ENCODE measurements at places on chromosomes 2 and 18.

GRCh38 chr2:30301551-30301950 is 70.2 kb downstream of the LBH start:
- DNase-seq: no peak

DNA sequence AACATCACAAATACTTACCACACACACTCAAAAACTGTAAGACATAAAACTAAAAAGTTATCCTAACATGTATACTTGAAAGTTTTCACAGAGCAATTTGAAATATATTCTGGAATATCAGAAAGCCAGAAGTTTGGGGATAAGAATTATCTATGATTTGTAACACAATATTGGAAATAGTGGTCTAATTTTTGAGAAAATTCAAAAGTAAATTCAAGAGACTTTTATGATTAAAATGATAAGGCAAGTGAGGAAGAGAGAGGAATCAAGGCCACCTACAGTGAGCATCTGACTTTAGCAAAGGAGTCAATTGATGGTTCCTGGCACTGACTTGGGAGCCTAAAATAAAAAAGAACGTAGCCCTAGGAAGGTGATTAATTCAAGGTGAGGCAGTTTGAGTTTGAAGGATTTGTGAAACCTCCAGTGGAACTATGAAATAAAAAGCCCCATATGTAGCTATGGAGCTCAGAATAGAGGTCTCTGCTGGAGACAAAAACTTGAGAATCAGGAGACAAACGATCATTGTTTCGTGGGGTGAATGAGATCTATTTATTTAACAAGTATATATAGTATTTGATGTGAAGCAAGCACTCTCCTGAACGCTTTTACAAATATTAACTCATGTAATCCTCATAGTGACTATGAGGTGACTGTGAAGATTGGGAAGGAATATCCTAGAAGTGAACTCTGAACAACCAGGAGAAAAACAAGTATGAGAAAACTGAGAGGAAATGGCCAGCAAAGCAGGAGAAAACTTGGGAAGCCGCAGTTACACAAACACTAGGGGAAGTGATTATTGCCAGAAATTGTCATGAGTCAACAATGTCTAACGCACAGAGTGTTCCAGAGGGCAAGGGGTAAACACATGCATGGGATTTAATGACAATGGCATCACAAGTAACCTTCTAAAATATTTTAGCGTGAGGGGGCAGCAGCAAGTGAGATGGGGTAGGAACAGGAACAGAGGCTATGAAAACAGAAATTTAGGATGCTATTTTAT is 12.8 kb downstream of the TFPI start:
- no peak for DNase-seq

DNA sequence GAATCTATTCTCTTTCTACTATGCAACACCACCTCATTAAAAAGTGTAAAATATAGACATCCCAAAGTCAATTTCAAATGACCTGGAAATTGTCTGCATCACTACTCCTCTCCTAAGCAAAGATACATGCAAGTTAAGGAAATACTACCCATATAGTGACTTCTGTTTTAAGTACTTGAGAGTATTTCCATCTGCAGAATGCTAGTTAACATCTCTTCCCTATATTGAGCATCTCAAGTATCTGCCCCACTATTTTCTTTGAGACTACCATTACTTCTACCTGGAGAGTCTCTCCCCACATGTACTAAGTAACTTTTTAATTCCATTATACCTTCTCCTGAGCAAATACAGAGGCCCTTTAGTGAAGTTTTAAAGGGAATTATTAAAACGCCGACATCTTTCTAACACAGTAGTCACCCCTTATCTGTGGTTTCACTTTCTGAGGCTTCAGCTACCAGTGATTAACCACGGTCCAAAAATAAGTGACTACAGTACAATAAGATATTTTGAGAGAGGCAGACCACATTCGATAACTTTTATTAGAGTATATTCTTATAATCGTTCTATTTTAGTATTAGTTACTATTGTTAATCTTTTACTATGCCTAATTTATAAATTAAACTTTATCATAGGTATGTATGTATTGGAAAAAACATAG is 21.8 kb downstream of the CWC22 start:
- no peak for DNase-seq

GRCh38 chr2:228318218-228318617 is 136.7 kb upstream of the SPHKAP start:
- no peak for DNase-seq

DNA sequence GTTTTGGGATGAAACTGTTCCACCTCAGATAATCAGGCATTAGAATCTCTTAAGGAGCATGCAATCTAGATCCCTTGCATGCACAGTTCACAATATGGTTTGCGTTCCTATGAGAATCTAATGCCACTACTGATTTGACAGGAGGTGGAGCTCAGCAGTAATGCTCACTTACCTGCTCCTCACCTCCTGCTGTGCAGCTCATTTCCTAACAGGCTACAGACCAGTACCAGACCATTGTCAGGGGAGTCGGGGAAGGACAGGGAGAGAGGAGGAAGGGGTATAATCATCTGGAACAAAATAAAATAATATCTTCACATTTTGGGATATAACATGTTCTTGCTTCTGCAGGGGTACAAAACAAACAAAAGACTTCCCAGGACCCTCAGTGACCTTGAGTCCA is 532.0 kb upstream of the FSHR start:
- DNase-seq: no peak

DNA sequence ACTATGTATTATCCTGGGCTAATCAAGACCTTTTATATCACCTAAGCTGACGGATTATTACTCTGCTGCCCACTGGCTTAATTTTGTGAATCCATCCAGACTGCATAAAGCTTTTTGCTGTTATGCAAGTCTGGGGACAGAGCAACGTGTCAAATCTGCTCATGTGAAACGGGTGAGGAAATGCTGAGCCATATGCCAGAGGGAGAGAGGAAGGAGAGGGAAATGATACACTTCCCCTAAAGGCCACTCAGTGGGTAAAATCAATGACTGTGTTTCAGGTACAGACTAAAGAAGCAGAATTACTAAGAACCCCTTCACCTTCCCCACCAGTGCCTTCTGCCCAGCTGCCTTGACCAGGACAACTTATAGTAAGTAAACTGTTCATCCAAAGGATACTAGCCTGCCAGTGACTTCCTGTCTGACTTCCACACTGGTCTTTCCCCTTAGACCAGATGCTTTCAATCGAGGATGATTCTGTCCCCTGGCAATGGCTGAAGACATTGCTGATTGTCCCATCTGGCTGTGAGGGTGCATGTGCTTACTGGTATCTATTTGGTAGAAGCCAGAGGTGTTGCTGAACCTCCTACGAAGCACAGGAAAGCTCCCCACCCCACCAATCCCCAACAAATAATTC is 43.0 kb downstream of the STAT1 start:
- DNase-seq: no peak

- no peak for DNase-seq
These were observed 286.8 kb upstream of the HS6ST1 start for GRCh38 chr2:128605421-128605820.

DNA sequence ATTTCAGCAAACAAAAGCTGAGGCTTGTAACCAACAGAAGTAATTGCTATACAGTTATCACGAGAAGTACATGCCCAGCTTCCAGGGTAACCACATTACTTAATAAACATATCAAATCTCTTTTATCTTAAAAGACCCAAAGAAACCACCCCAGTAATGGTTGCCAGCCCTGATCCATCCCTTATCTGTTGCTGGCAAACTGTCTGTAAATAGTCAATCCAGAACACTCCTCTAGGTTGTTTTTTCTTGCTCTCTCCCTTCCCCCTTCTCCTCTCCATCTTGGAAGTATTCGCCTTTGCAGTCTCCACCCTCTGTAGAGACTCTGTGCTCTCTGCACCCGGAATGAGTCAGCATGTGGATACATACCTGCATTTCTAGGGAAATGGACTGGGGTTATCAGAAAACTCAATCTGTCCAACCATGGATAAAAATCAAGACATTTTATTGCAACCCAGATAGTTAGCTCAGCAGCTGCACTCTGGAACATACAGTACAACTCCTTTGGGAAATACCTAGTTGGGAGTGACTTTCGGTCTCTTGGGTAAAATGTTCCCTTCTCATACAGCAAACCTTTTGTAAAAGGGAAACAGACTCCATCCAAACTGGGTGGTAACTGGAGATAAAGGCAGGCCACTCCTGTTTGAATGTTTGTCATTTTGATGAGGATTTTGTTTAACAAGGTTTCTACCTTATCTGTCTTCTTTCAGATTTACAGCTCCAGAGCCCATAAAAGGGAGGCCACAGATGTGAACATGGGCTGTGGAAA is 123.5 kb upstream of the FOSL2 start:
- DNase-seq: no peak

GRCh38 chr2:40283111-40283909 is 168.6 kb downstream of the SLC8A1 start:
- no peak for DNase-seq

- no peak for DNase-seq
These were observed 58.1 kb downstream of the INPP4A start for GRCh38 chr2:98502556-98503335.

- DNase-seq: no peak
These were observed 492.1 kb upstream of the SLC39A10 start for GRCh38 chr2:195164930-195165329.

GRCh38 chr2:176104316-176105077 is 2.6 kb upstream of the HOXD11 start:
- DNase-seq: peak; percentile 67

DNA sequence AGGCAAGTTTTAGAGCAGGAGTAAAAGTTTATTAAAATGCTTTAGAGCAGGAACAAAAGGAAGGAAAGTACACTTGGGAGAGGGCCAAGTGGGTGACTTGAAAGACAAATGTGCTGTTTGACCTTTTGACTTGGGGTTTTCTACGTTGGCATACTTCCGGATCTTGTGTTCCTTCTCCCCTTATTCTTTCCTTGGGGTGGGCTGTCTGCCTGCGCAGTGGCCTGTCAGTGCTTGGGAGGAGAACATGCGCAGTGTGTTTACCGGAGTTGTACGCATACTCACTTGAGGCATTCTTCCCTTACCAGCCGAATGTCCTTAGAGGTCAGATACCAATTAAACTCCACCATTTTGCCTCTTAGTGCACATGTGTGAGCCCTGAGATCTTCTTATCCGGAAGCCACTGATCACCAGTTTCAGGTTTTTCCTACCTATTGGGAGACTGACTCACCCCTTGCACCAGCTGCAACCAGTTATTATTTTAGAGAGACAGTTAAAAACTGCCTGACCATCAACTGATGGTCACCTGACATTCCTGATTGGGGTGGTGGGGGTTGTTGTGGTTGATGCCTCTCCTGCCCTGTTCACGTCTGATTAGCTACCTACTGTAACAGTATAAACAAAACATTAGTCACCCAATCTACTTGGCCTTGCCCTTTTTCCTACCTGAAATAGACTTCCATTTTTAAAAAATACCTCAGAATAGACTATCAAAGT is 67.5 kb downstream of the NYAP2 start:
- no peak for DNase-seq

GRCh38 chr2:189874586-189875320 is 90.5 kb downstream of the PMS1 start:
- no peak for DNase-seq

DNA sequence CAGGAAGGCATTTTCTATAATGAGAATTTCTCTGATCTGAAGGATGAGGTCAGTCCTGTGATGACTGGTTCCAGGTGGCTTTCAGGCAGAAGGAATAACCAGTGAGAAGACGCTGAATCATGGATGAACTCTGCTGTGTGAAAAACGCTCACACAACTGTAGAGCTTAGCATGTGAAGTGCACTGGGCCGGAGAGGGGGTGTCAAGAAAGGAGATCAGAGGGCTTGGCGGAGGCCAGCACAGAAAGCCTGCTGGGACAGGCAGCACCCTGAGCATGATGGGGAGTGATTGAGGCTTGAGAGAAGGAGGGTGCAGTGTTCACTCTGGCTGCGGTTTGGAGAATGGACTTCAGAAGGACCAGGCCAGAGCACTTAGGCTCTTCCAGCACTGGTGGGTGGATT is 236.5 kb downstream of the TPGS2 start:
- DNase-seq: no peak

DNA sequence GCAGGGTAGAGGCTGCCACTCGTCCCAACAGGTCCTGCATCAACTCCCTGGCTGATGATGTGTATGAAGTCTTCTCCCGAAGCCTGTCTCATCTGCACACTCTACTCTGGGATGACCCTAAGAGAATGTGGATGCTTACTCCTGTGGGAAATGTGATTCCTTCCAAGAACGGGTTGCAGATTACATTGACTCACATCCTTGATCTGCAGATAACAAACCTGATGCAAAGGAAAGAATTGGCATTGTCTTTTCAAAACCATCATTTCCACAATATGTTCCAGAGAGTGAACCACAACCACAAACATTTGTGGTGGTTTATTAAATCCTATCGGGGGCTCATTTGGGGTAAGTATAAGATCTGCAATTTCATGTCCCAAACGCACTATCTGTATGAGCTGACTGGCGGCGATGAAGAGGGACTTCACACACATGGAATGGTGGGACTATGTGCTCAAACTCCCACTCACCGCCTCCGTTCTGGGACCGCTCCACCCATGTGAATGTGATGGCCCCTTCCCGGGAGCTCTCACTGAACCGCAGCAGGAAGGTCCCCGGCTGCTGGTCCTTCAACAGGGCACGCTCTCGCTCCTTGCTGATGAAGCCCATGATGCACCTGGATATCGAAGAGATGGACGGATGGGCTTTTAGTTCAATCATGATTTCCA is 35.5 kb downstream of the STAT1 start:
- no peak for DNase-seq

DNA sequence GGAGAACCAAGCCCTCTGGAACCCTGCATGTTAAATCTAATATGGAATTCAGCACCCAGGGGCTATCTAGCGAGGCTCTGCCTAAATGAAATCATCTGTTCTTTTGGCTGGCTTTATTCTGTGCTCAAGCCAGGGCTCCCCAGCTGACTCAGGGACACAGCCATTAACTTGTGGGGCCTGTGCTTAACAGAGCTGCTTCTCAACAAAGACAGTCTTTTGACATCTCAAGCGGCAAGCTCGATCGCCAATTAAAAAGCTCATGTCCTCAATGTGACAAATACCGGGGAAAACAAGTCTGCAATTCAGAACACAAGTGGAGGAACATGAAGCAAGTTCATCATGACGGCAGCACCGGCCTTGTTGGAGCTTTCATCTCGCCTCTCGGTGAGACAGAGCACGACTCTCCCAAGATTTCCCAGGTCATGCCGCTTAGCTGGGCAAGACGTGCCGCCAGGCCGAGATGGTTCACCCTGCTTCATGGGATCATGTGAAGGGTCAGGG is 64.9 kb downstream of the KLHL29 start:
- no peak for DNase-seq

- DNase-seq: no peak
These were observed 218.1 kb downstream of the WDR7 start for GRCh38 chr18:56869189-56869777.

Measured in right forelimb (tissue), 1 donor.